ENCODE measurements at places on chromosomes 12 and 14.

DNA sequence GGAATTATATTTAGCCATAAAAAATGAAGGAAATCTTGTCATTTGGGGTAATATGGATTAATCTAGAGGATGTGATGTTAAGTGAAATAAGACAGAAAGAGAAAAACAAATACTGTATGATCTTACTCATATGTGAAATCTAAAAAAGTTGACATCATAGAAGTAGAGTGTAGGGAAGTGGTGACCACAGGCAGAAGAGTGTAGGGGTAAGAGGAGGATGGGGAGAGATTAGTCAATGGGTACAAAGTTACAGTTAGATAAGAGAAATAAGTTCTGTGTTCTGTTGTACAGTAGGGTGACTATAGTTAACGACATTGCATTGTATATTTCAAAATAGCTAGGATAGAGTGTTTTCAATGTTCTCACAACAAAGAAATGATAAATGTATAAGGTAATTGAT, 87.0 kb downstream of the TSHR start:
- DNase-seq, result no peak

DNA sequence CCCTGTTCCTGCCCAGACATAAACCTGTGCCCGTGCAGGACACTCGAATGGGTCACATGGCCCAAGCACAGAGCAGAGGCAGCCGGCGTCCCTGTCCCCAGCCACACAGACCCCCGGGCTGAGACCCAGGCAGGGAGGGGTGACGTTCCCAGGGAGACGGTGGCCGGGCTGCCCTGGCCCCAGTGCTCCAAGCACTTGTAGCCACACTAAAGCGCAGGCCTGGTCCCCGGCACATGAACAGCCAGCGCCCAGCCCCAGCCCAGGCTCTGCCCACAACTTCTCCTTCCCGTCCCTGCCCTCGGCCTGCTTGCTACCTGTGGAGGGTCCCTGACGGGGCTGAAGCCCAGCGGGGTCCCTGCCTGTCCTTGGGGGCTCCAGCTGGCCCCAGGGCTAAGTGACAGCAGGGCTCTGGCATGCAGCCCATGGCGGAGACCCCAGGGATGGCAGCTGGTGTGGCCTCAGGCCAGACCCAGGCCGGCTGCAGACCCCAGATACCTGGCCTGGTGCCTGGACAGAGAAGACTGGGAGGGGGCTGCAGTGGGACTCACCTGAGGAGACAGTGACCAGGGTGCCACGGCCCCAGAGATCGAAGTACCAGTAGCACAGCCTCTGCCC, 338.4 kb downstream of the TMEM121 start:
- DNase-seq, result no peak

- DNase-seq, result no peak
Observed at GRCh38 chr14:63852271-63852816, 460 bp upstream of the SYNE2 start.

- DNase-seq, result no peak
Observed at GRCh38 chr12:89257340-89257739, 95.0 kb downstream of the DUSP6 start.

GRCh38 chr12:115756271-115756670, 521.2 kb downstream of the MED13L start:
- no peak for DNase-seq

DNA sequence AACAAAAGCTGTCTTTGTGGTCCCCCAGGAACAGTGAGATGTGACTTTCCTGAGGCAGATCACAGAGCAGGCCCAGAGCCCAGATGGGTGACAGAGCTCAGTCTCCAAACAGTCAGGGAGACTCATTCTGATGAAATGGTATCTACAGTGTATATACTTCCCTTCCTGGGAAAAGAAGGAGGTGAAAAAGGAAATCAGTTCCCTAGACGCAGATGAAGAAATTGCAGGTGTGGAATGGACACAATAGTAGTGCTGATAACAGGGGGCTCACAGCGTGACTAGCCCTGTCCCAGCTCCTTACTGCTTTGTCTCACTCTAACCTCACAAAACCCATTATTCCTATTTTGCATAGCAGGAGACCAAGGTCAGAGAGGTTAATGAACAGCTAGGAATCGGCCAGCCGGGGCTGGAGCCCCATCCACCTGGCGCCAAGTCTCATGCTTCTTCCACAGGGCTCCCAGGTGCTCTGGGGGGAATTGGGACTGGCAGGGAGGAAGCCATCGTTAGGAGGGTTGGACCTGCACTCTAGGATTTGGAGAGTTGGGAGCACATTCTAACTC, 11.9 kb downstream of the KCNH3 start:
- DNase-seq, result no peak

GRCh38 chr14:83483063-83483462, 1949.4 kb upstream of the SEL1L start:
- DNase-seq, result no peak

GRCh38 chr14:91019673-91020072, 40.8 kb downstream of the RPS6KA5 start:
- DNase-seq, result no peak
